Muscle of back (tissue), 13 donors: ENCODE measurements at places on chromosomes 11 and 22. TPM values are rescaled to one million over a fixed set of nuclear protein-coding genes. Genes with fewer than 3 reads are reported as not detected.

- DNase-seq: no peak
These were observed 210.4 kb downstream of the SNX19 start for GRCh38 chr11:130705670-130706421.

DNA sequence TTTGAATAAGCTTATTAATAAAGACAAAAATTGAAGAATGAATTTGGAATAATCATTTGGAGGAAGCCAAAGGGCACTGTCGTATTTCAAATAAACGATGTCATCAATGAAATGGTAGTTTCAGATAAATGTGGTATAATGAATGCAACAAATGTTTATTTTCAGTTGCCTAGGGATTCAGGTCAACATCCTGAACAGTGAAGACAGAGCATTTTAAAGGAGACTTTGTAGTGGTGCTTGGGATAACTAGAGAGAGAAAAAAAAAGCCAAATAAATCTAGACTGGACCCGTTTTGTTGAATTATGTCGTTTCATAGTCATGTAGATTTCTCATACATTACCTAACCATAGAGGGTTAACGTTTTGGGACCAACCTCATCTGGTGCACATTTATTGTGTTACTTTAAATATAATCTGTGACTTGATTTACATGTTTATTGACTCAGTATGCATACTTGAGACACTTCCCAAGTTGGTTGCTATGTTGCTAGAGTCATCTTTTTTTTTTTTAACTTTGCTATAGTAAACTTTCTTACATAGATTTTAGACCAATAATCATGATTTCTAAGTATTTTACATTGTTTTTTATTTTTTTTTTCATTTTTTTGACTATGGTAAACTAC, 111.1 kb downstream of the NCAM1 start:
- no peak for DNase-seq

LARGE2 gene
- polyA plus RNA-seq: 0.37 TPM

MRGPRX2 gene
- not detected for polyA plus RNA-seq

TMPRSS4 gene
- polyA plus RNA-seq: 0.08 TPM
